H9 (cell line): ENCODE measurements at places on chromosomes 1 and 21.

DNA sequence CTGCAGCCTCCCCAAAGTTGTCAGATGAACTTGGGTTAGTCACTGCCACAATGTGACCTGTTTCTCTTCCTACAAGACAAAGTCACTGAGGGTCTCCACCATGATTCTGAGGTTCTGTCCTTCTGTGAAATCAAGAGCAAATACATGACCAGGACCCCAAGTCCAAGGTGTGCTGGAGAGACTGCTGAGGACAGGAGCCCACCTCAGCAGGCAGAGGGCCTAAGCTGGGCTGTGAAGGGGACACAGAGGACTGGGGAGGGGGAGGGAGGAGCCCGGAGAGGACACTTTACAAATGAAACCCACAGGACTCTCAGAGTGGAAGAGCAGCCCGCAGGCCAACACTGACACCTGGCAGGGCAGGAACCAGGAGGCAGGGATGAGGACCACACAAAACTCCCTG, 3.3 kb downstream of the PGLYRP3 start:
- no peak overlapping the region for H3K4me3 ChIP-seq
- DNase-seq = no peak
- no peaks in the 10 kb centered on the region for H3K27me3 ChIP-seq
- no peaks in the 10 kb centered on the region; the same call in 2 of the 3 replicates for H3K36me3 ChIP-seq
- no peaks in the 10 kb centered on the region; the same call in 1 of the 2 replicates for H3K4me1 ChIP-seq
- H3K27ac ChIP-seq = no peak overlapping the region

- H3K4me1 ChIP-seq = no peaks in the 10 kb centered on the region
- H3K4me3 ChIP-seq = no peak overlapping the region
- no peaks in the 10 kb centered on the region for H3K36me3 ChIP-seq
- no peak overlapping the region for H3K27ac ChIP-seq
- no peaks in the 10 kb centered on the region for H3K27me3 ChIP-seq
Observed at GRCh38 chr1:209601809-209602657, 18.5 kb downstream of the CAMK1G start.

DNA sequence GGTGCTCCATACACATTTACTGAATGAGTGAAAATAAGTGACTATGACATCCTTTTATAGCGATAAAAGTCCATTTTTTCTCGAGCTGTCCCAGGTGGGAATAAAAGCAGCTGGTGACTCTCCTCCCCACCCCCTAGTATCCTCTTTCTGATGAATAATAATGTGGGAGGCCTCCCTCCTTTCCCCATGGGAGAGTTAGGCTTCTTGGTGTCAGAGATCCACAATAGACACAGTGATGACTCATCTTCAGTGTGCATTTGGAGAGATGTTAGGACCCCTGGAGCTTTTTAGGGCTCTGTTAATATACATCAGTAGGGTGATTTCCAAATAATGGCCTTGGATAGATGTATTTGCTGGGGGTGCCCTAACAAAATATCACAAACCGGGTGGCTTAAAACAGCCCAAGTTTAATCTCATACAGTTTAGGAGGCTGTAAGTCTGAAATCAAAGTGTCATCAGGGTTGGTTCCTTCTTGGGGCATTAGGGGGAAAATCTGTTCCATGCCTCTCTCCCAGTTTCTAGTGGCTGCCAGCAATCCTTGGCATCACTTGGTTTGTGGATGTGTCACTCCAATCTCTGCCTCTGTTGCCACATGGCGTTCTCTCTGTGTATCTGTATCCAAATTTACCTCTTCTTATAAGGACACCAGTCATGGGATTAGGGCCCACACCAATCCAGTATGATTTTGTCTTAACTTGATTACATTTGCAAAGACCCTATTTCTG, 4.4 kb upstream of the PHC2 start:
- H3K4me3 ChIP-seq = no peak overlapping the region
- no peaks in the 10 kb centered on the region; the same call in 1 of the 2 replicates for H3K27me3 ChIP-seq
- no peak for DNase-seq
- H3K36me3 ChIP-seq = no peaks in the 10 kb centered on the region

- H3K36me3 ChIP-seq = no peaks in the 10 kb centered on the region
- H3K27ac ChIP-seq = no peak overlapping the region
- no peak overlapping the region for H3K4me3 ChIP-seq
- no peaks in the 10 kb centered on the region for H3K27me3 ChIP-seq
- no peaks in the 10 kb centered on the region; the same call in 1 of the 2 replicates for H3K4me1 ChIP-seq
- DNase-seq = no peak
Observed at GRCh38 chr1:109391157-109391556, 6.6 kb downstream of the SORT1 start.

GRCh38 chr1:204084247-204084772, 11.4 kb downstream of the SOX13 start:
- H3K4me3 ChIP-seq = 0 out of 2 replicates have a peak overlapping the region, but pooled peaks have one; percentile 12
- no peaks in the 10 kb centered on the region for H3K27me3 ChIP-seq
- H3K27ac ChIP-seq = peak overlapping the region; percentile 47
- DNase-seq = peak; percentile 98
- peaks cover 7% of the 10 kb centered on the region for H3K36me3 ChIP-seq

DNA sequence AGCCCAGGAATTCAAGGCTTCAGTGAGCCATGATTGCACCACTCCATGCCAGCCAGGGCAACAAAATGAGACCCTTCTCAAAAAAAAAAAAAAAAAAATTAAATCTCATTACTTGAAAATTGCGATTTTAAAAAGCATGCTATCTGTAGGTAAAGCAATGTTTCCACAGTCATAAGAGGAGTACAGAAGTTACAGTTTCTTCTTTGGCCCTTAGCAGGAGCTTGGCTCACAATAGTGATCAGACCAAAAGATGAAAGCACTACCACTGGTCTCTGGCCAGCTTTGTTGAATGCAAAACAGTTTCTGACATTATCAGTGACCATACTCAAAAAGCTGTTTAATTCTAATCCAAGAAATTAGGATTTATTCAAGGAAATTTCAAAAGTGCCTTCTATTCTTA, 31.2 kb downstream of the VAV3 start:
- no peaks in the 10 kb centered on the region for H3K27me3 ChIP-seq
- no peaks in the 10 kb centered on the region for H3K36me3 ChIP-seq
- DNase-seq = no peak
- H3K27ac ChIP-seq = no peak overlapping the region
- peaks cover 10% of the 10 kb centered on the region; the same call in 1 of the 2 replicates for H3K4me1 ChIP-seq

DNA sequence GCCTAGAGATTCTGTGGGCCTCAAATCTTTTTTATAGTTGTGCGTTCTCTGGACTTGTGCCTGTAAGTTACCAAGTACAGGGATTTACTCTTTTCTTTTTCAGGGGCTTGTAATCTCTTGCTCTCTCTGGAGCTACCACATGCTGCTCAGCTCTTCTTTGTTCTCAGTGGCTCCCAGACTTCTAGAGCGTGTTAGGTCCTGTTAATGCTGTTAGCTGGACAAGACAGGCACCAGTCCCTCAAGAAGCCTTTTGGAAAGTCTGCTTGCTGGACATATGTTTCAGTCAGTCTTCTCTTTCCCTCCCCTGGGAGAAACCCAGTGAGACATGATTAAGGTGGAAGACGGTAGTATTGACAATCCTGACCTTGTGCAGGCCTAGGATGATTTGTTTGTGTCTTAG, 29.4 kb downstream of the KCNK2 start:
- H3K4me3 ChIP-seq = no peak overlapping the region
- no peak for DNase-seq
- H3K36me3 ChIP-seq = 0 out of 2 replicates have a peak, but pooled peaks cover 5% of the 10 kb centered on the region
- H3K4me1 ChIP-seq = no peaks in the 10 kb centered on the region
